Fibroblast of the aortic adventitia (primary cell): ENCODE measurements at places on chromosomes 3 and 15. TPM values are rescaled to one million over a fixed set of nuclear protein-coding genes. Genes with fewer than 3 reads are reported as not detected.

Gene CIP2A
- total RNA-seq, result 7.1 and 39.2 TPM in 2 replicates

Gene LDHAL6B
- not detected in 2 replicates for total RNA-seq

Gene GPR176
- 49.7 and 160 TPM in 2 replicates for total RNA-seq

Gene TRPM1
- total RNA-seq, result not detected in 2 replicates

Gene MYL3
- total RNA-seq, result not detected in 2 replicates

Gene MASP1
- total RNA-seq, result 4.8 and 19.2 TPM in 2 replicates

DNA sequence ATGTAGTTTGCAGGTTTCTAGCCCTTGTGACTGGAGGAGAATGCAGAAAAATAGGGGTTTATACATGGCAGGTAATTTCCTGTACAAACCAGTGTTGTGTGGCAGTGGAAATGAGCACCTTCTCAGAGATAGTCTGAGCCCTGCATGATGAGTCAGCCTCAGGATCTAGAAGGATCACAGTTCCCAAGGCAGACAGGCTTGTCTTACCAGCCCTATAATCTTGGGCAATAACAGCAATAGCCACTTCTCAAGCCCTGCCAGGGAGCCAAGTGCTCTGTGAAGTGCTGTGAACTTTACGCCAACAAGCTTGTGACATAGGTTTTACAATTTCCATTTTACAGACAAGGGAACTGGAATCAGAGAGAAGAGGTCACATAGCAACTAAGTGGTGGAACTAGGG lies 89.4 kb downstream of the CD47 start:
- no peak for DNase-seq

DNA sequence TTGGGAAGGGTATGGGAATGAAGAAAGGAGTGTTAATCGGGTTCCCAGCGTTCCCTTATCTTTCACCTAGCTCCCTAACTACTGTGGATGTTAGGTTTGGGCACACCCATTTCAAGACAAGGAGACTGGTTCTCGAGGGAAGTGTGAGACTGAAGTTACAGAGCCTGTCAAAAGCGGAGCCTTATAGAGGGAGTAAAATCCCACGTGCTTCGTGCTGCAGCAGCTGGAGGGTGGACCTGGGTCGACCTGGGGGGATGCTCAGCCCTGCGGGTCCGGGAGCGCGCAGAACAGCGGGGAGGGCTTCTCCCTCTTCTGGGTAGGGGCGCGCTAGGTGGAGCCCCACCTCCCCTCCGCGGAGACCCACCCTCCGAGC lies 314 bp upstream of the TMED3 start:
- peak; percentile 25 for DNase-seq

- DNase-seq, result no peak
These were observed 1010.8 kb downstream of the OTOL1 start for GRCh38 chr3:162507397-162507796.

DNA sequence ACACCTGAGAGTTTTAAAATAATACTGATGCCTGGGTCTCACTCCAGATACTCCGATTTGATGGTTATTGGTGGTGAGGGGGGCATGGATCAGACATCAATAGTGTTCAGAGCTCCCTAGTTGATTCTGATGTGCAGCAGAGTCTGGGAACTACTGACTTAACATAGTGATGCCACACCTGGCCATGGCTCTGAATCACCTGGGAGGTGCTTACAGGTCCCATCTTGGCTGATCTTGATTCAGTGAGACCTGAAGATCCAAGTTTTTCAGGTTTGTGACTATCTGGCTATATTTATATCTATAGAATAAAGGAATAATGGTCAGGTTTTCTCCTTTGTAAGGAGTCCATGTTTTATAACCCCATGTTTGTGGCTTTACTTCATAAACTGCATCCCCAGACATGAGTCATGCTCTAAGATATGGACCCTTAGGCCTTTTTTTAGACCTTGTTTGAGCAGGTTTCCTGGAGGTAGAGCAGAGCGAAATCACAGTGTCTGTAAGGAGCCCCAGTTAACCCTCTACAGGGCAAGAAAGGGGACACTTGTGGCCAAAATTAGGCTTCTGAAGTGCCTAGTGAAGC lies 101.4 kb downstream of the LARS2 start:
- no peak for DNase-seq

DNA sequence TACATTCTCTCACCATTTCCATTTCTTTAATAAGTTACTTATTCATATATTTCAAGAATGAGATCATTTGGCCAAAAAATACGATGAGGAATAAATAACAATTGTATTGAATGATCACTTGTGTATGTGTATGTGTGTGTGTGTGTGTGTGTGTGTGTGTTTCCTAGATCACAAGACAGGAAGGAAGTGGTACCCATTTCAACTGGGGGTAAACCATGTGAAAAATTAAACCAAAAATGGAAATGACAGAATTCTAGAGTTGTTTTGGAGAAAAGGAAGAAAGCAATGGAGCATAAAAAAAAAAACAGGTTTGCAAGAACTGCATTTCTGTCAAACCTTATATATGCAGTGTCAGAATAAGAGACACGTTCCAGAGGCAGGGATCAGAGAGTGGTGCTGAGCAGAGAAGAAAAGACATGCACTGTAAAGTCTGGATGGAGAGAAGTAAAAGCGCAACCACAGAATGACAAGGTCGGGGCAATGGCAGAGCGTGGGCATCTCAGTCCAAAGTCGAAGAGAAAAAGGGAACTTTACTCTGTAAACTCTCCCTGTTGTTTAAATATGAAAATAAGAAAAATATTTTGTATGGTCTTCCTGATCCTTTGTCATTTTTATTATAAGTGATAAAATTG lies 75.5 kb downstream of the PEX5L start:
- no peak for DNase-seq

DNA sequence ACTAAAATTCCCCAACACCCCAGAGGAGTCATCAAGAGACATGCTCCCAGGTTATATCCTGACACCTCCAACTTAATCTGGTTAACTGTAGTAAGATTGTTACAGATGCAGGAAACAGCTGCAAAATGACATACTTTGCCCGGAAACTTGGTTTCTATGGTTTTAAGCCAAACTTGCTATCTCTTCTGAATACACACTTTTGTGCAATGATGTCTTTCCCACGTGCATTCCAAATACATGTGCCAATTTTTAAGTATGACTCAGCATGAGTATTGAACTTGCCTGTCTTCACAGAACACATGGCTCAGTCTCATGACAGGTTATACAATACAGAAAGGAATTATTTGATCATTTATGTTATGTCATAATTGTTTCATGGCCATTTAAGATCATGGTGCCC lies 207.0 kb upstream of the DCBLD2 start:
- peak; percentile 97 for DNase-seq

GRCh38 chr3:106758459-106758858 lies 618.8 kb upstream of the CCDC54 start:
- DNase-seq, result no peak

- peak; percentile 98 for DNase-seq
These were observed 67.7 kb downstream of the SLC30A4 start for GRCh38 chr15:45454814-45455213.

GRCh38 chr3:197026481-197026866 lies 3.1 kb downstream of the MELTF start:
- DNase-seq, result no peak

DNA sequence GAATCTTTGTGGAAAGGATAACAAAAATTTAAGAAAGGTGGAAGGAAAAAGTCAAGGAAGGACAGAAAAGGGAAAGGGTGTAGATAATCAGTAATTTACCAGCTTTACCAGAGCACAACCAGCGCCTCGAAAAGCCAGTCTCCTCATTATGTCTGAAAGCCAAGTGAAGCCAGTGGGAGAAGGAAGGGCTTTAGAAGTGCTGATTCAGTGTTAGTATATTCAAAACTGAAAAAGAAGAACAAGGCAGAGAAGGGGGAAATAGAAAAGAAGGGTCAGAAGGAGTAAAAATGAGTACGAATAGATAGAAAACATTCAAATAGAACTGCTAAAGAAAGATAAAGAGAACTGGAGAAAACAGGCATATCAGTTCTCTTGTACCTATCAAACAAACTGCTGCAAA lies 4.1 kb downstream of the PBRM1 start:
- DNase-seq, result no peak

GRCh38 chr15:70710714-70711113 lies 52.6 kb downstream of the UACA start:
- DNase-seq, result peak; percentile 35

DNA sequence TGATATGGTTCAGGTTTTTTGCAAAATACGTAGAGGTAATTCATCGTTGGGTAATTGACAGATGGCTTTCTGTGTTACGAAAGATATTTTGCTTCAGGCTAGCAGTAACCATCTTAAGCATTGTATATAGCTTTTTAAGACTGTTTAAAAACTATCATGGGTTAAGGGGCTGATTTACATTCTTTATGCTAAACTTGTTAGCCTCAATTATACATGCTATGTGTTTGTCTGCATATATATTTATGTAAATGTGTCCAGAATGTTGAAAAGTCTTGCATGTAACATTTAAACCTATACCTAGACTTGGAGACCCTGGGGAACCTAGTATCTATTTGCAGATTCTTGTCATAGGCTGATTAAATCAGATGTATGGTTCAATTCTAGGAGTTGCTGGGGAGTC lies 11.1 kb upstream of the P2RY14 start:
- DNase-seq, result no peak

- DNase-seq, result peak; percentile 73
These were observed 94.4 kb downstream of the SLCO3A1 start for GRCh38 chr15:91947683-91948608.

- no peak for DNase-seq
These were observed 576.7 kb downstream of the DIPK2A start for GRCh38 chr3:144548346-144548745.

DNA sequence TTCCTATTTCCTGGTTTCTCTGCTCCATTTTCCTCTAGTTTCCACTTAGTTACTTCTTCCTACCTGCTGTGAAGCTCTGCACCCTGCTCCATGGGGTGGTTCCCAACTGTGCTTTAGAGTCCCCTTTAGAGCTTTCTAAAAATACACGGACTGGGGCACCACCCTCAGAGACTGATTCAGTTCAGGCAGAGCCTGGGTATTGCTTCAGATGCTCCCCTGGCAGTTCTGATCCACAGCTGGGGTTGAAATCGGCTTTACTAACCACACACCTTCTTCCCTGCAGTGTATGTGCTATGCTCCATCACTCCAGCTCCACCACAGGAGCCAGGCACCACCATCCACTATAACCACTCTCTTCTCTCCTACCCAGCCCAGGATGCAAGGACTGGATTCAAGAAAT lies 12.6 kb downstream of the ANP32A start:
- DNase-seq, result no peak

DNA sequence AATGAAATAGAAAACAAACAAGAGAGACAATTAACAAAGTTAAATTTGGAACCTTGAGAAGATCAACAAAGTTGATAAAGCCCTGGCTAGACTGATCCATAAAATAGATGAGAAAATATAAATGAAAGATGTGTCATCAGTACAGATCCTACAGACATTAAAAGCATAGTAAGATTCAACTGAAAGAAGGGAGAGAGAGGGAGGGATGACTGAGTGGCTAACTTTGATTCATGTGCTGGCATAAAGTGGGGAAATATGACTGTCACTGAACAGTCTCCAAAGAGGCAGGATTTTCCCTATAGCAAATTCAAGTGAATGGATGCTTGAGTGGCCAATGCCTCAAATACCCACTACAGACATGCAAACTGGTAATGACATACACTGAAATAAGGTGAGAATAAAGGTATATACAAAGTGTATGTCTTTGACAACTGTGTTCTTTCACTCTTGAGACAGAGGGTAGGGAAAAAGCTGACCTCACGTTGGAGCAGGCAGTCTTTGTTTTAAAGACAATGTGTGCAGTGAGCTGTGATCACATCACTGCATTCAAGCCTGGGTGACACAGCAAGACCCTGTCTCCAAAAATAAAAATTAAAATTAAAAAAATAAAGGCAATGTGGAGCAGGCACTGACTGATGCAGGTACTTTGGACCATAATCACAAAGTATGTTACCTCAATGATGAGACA lies 35.9 kb upstream of the CHD2 start:
- no peak for DNase-seq

GRCh38 chr15:71914092-71914491 lies 103.7 kb downstream of the NR2E3 start:
- no peak for DNase-seq
